ENCODE measurements at places on chromosomes 16 and 17. TPM values are rescaled to one million over a fixed set of nuclear protein-coding genes. Genes with fewer than 3 reads are reported as not detected.
A peak's percentile ranks its signal among the peaks of the same experiment; 100 is the strongest.

DNA sequence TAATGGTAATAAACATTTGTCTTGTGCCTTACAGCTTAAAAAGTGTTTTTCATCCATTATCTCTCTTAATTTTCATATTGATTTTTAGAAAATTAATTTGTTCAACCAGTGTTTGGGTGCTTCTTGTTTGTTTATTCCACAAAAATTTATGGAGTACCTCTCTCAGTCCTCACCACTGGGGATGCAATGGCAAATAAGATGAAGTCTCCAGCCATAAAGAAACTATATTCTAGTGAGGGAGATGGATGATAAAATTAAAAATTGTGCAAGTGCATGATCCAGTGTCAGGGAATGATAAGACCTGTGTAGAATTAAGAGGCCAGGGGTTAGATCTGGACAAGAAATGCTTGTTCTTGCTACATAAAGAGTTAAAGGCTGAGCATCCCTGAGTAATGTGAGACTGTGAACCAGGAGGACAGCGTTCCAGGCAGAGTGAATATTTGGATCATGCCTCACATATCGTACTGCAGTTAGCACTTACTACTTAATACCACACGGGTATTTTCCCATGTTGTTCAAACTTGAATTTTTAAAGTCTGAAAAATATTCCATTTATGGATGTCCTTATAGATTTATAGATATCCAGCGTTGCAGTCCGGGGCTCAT lies 535.7 kb upstream of the HSBP1 start:
- DNase-seq = no peak
- no peak overlapping the region for H3K4me3 ChIP-seq
- peaks cover 1% of the 10 kb centered on the region for H3K4me1 ChIP-seq
- H3K27me3 ChIP-seq = no peaks in the 10 kb centered on the region
- no peak overlapping the region for H3K27ac ChIP-seq
- H3K36me3 ChIP-seq = no peaks in the 10 kb centered on the region

GRCh38 chr17:66813296-66813695 lies 21.6 kb upstream of the CACNG5 start:
- no peak overlapping the region for H3K4me3 ChIP-seq
- no peaks in the 10 kb centered on the region for H3K36me3 ChIP-seq
- no peak for DNase-seq
- no peaks in the 10 kb centered on the region for H3K27me3 ChIP-seq

- H3K4me1 ChIP-seq = no peaks in the 10 kb centered on the region
- H3K27me3 ChIP-seq = no peaks in the 10 kb centered on the region
- no peak overlapping the region for H3K27ac ChIP-seq
- no peak overlapping the region for H3K4me3 ChIP-seq
- peaks cover 19% of the 10 kb centered on the region for H3K36me3 ChIP-seq
- no peak for DNase-seq
Measured at GRCh38 chr16:57123974-57124674, 31.7 kb downstream of the CPNE2 start.

The CBFA2T3 gene
- total RNA-seq = 2.6 TPM

GRCh38 chr17:50146230-50146926 lies 4.1 kb downstream of the PPP1R9B start:
- no peak overlapping the region for H3K4me3 ChIP-seq
- peaks cover 36% of the 10 kb centered on the region for H3K36me3 ChIP-seq
- peak overlapping the region; percentile 95 for H3K27ac ChIP-seq
- H3K27me3 ChIP-seq = no peaks in the 10 kb centered on the region
- DNase-seq = no peak

DNA sequence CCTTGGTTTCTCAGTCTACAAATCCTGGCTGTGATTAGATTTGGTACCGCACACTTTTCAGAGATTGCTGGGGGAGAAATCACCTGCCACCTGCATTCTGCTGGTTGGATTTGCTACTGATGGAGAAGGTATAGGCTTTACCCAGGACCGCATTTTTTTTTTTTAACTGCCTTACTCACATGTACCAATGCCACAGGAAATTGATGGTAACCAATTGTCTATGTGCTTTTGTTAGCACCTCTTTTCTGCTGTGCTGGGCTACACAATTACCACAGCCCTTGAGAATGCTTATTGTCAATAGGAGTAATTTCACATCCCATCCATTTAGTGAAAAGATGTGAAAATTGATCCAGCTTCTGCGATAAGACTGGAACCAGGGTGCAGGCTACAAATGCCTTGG lies 74.4 kb upstream of the TANC2 start:
- H3K27ac ChIP-seq = no peak overlapping the region
- no peaks in the 10 kb centered on the region for H3K36me3 ChIP-seq
- DNase-seq = no peak
- H3K27me3 ChIP-seq = no peaks in the 10 kb centered on the region
- peaks cover 15% of the 10 kb centered on the region for H3K4me1 ChIP-seq
- no peak overlapping the region for H3K4me3 ChIP-seq

The RFFL gene
- 20.1 TPM for total RNA-seq

The CDK5R1 gene
- total RNA-seq = 1.0 TPM

GRCh38 chr17:17681744-17682292 lies 560 bp downstream of the RAI1 start:
- peak overlapping the region; percentile 87 for H3K4me3 ChIP-seq
- peak overlapping the region; percentile 97 for H3K27ac ChIP-seq
- DNase-seq = no peak
- H3K36me3 ChIP-seq = no peaks in the 10 kb centered on the region
- H3K27me3 ChIP-seq = no peaks in the 10 kb centered on the region

DNA sequence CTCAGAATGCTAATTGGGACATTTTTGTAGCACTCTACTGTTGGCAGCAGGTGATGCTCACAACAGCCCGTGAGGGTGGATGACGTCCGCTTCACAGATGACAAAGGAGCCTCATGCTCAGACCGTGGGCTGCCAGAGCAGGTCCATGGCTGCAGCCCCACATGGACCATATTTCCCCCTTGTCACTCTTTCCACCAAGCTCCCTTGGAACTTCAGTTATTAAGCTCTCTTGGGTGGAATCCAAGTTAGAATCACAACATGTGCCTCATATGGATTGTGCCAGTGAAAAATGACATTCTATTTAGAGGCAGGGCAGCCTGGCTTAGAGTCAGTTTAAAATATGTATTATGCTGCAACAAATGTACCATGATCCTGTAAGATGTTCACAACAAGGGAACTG lies 33.2 kb upstream of the STH start:
- no peak overlapping the region for H3K27ac ChIP-seq
- no peaks in the 10 kb centered on the region for H3K4me1 ChIP-seq
- no peaks in the 10 kb centered on the region for H3K36me3 ChIP-seq
- no peak overlapping the region for H3K4me3 ChIP-seq

DNA sequence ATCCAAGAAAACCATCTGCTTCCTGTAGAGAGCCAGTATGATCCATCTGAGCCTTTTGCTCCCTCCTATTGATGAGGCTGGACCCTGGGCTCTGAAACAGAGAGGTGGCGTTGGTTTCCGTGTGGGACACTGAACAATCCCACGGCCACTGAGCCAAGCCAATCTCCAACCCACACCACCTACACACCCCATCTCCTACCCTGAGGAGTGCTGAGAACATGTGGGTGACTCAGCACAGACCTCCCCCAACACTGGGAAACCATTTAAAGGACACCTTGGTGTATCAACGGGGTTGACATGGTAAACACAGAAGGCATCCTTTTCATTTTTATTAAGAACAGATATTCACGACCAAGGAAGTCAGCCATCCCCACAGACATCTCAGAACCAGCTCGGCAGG lies 332.1 kb downstream of the SLC39A11 start:
- H3K27me3 ChIP-seq = no peaks in the 10 kb centered on the region
- no peak overlapping the region for H3K4me3 ChIP-seq
- no peaks in the 10 kb centered on the region for H3K36me3 ChIP-seq
- H3K27ac ChIP-seq = no peak overlapping the region

The PCGF2 gene
- 12.1 TPM for total RNA-seq

DNA sequence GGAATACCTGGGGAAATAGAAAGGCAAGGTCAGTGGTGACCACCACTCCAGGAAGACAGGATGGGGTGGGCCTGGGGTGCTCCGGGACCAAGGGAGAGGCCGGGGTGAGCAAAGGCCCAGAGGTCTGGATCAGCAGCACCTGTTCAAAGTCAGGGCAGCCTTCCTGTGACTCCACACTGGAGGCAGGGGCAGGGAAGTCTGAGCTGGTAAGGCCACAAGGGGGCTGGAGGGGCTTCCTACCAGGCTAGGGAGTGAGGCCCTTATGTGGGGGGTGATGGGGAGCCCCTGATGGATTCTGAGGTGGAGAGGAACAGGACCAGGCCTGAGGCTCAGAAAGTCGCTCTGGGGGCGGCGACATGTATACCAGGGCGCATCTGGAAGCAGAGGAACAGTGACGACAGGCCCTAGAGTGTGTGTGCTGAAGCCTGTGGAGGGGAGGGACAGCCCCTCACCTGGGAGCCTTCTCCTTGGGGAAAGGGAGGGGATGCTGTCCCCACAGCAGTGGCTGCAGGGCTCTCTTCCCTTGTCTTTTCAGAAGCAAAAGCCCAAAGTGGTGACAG lies 3.7 kb downstream of the C16orf78 start:
- no peaks in the 10 kb centered on the region for H3K27me3 ChIP-seq
- no peak overlapping the region for H3K4me3 ChIP-seq
- no peaks in the 10 kb centered on the region for H3K4me1 ChIP-seq

GRCh38 chr17:42743595-42744282 lies 1.1 kb downstream of the EZH1 start:
- H3K36me3 ChIP-seq = no peaks in the 10 kb centered on the region
- peak overlapping the region; percentile 95 for H3K27ac ChIP-seq
- no peak for DNase-seq
- peaks cover 29% of the 10 kb centered on the region for H3K4me1 ChIP-seq
- H3K27me3 ChIP-seq = no peaks in the 10 kb centered on the region

DNA sequence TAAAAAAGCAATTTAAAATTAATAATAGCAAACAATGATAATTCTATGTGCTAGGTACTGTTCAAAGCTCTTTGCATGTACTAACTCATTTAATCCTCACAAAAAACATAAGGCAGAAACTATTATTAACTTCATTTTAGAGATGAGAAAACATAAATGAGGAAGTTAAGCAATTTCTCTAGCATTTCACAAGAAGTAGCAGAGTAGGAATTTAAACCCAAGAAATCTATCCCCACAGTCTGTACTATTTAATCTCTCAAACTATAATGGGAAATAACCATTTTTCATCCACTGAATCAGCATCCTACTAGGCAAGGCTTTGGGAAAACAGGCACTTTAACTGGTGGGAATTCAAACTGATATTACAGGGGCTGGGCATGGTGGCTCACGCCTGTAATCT lies 42.2 kb upstream of the INTS2 start:
- H3K4me1 ChIP-seq = no peaks in the 10 kb centered on the region
- H3K4me3 ChIP-seq = no peak overlapping the region
- H3K36me3 ChIP-seq = peaks cover 60% of the 10 kb centered on the region

GRCh38 chr17:4050971-4051370 lies 86.7 kb upstream of the ATP2A3 start:
- H3K27ac ChIP-seq = no peak overlapping the region
- no peaks in the 10 kb centered on the region for H3K27me3 ChIP-seq
- no peak overlapping the region for H3K4me3 ChIP-seq
- H3K4me1 ChIP-seq = no peaks in the 10 kb centered on the region
- peaks cover 100% of the 10 kb centered on the region for H3K36me3 ChIP-seq

The AXIN2 gene
- total RNA-seq = 8.7 TPM

The ASPA gene
- 0.33 TPM for total RNA-seq

- H3K27ac ChIP-seq = no peak overlapping the region
- H3K4me1 ChIP-seq = no peaks in the 10 kb centered on the region
- H3K27me3 ChIP-seq = no peaks in the 10 kb centered on the region
- H3K36me3 ChIP-seq = no peaks in the 10 kb centered on the region
Measured at GRCh38 chr17:62178579-62178978, 113.5 kb upstream of the MED13 start.

GRCh38 chr17:39605492-39606433 lies 2.0 kb downstream of the NEUROD2 start:
- H3K4me1 ChIP-seq = no peaks in the 10 kb centered on the region
- no peak overlapping the region for H3K27ac ChIP-seq
- H3K27me3 ChIP-seq = peaks cover 47% of the 10 kb centered on the region
- DNase-seq = no peak
- no peak overlapping the region for H3K4me3 ChIP-seq
- H3K36me3 ChIP-seq = no peaks in the 10 kb centered on the region

GRCh38 chr17:34081269-34081668 lies 173.8 kb upstream of the CCL2 start:
- no peaks in the 10 kb centered on the region for H3K27me3 ChIP-seq
- DNase-seq = no peak
- no peak overlapping the region for H3K27ac ChIP-seq
- H3K36me3 ChIP-seq = no peaks in the 10 kb centered on the region
- no peaks in the 10 kb centered on the region for H3K4me1 ChIP-seq
- no peak overlapping the region for H3K4me3 ChIP-seq

GRCh38 chr17:50371526-50371925 lies 1.5 kb downstream of the MRPL27 start:
- no peak for DNase-seq
- H3K36me3 ChIP-seq = peaks cover 40% of the 10 kb centered on the region
- H3K27ac ChIP-seq = no peak overlapping the region
- peaks cover 22% of the 10 kb centered on the region for H3K4me1 ChIP-seq
- peak overlapping the region; percentile 65 for H3K4me3 ChIP-seq
- H3K27me3 ChIP-seq = no peaks in the 10 kb centered on the region

The KRT39 gene
- not detected for total RNA-seq

- H3K4me3 ChIP-seq = peak overlapping the region; percentile 43
- H3K4me1 ChIP-seq = no peaks in the 10 kb centered on the region
- no peak for DNase-seq
- no peaks in the 10 kb centered on the region for H3K36me3 ChIP-seq
Measured at GRCh38 chr17:7295230-7296180, 1.1 kb upstream of the YBX2 start.

- H3K4me3 ChIP-seq = no peak overlapping the region
- no peak for DNase-seq
Measured at GRCh38 chr16:84585886-84586285, 32.0 kb downstream of the COTL1 start.

DNA sequence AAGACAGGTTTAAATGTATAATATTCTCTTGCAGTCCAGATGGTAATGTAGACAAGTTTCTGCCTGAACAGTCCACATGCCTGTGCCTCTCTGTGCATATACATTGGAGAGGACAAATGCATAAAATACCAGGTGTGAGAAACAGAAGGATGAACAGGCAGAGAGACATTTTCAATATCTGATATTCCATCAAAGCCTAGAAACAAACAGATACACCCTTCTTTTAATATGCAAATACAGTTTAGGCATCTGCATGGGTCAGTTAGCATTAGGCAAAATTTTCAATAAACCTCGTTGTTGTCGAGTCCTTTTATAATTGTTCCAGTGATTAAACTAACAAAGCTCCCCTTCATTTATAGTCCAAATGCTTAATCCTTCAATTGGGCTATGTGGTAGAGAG lies 897 bp downstream of the OMG start:
- H3K27me3 ChIP-seq = no peaks in the 10 kb centered on the region
- H3K36me3 ChIP-seq = no peaks in the 10 kb centered on the region
- H3K4me3 ChIP-seq = no peak overlapping the region
- H3K4me1 ChIP-seq = no peaks in the 10 kb centered on the region

GRCh38 chr16:57648581-57649442 lies 19.3 kb upstream of the ADGRG3 start:
- peak overlapping the region; percentile 61 for H3K27ac ChIP-seq
- no peak overlapping the region for H3K4me3 ChIP-seq
- no peaks in the 10 kb centered on the region for H3K27me3 ChIP-seq
- no peaks in the 10 kb centered on the region for H3K36me3 ChIP-seq
- H3K4me1 ChIP-seq = no peaks in the 10 kb centered on the region
